ENCODE measurements at places on chromosomes 4 and X.

- DNase-seq, result no peak
Observed at GRCh38 chrX:140920416-140920815, 82.0 kb upstream of the SPANXB1 start.

DNA sequence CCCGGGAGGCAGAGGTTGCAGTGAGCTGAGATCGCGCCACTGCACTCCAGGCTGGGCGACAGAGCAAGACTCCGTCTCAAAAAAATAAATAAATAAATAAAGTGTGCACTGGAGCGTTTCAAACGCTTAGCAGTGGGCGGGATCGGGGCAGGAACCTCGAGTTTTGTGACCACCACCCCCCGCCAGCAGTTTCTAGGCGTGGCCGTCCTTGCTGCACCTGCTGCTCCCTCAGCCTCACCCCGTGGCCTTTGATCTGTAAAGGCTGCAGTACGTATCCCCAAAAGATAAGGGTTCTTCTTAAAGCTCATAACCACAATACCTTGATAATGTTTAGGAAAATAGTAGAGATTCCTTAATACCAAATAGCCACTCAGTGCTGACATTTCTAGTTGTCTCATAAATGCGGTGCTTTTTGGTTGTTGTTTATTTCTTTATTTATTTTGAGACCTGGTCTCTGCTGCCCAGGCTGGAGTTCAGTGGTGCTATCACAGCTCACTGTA is 33.2 kb downstream of the PCGF3 start:
- DNase-seq, result no peak

DNA sequence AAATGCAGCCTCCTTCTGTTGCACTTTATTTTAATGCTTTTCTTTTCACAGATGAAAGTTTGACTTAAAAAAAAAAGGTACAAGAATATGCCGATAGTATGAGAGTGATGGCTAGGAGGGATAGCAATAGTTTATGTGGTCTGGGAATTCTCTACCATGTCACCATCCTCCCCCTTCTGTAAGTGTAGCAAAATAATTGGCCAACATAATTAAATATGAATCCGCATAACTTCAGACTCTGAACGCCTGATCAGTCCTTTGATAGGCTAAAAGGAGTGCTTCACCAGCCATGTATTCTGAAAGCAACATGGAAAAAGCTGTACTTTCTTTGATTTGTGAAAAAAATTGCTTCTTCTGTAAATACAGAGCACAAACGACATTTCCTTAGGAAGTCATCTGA is 95.7 kb upstream of the TTC29 start:
- DNase-seq, result no peak

DNA sequence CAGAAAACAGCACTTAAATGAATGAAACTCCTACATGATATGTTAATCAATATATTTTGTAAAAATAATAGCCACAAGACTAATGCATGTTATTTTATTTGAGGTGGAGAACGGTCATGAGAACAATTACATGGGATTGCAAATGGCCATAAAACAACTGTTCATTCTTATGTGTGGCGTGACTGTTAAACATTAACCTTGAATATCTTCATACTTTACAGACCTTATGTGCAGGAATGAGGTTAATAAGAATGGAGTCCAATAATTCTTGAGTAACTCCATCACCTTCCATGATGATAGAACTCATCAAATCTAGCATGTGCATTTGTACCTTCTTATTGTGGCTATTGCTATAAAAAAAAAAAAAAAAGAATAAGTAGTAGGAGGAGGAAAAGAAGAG is 55.3 kb downstream of the PDS5A start:
- no peak for DNase-seq

DNA sequence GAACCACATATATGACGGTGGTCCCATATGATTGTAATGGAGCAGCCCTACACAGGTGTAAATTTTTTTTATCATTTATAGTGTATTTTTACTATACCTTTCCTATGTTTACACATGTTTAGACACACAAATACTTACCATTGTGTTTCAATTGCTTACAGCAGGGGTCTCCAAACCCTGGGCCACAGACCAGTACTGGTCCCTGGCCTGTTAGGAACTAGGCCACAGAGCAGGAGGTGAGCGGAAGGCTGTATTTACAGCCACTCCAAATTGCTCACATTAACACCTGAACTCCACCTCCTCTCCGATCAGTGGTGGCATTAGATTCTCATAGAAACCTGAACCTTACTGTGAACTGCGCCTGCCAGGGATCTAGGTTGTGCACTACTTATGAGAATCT is 201.8 kb upstream of the NDST4 start:
- no peak for DNase-seq

DNA sequence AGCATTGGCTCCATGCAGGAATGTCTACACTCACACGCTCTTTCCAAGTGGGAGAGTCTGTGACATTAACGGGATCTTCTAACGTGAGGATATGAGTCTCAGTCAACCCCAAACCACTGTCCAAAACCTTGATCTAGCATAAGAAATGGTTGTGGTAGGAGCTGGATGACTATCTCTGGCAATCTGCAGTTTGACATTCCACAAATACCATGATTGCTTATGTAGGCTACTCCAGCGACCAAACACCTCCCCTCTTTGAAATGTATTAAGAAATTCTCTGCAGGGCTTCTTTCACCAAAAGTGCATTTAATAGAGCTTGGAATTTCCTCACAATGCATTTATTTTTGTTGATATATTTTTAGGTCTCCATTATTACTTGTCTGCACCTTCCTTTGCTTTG is 14.1 kb upstream of the STX18 start:
- no peak for DNase-seq

GRCh38 chr4:140743194-140743931 is 12.8 kb downstream of the TBC1D9 start:
- no peak for DNase-seq

GRCh38 chrX:42241421-42241820 is 318.1 kb upstream of the CASK start:
- DNase-seq, result no peak

DNA sequence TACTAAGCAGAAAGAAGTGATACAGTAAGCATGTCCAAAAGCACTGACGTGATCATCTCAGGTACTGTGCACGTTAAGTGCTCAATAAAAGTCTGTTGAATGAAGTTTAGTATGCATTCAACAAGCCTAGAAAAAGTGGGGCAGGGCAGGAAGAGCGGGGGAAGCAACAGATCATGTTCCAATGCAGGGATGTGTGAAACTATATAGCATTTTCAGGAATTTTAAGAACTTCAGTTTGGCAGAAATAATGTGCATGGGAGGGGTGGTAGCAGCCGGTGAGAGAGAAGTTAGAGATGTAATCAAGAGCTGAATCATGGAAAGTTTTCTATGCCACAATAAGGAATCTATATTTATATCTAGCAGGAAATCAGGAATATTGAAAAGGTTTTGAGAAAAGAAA is 19.2 kb upstream of the CCNA2 start:
- DNase-seq, result no peak

DNA sequence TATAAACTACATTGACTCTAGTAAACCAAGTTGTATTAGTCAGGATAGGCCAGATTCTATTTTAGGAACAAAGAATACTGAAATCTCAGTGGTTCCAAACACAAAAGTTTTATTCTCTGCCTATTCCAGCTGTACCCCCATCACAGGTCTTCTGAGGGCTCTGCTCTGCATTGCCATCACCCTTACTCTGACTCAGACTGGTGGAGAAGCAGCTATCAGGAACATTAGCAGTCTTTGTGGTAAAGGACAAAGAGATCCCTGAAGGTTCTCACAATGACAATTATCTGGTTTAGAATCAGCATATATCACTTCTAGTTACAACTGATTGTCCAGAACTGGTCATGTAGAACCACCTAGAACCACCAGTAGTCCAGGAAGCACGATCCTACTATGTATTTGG is 251.1 kb downstream of the GLUD2 start:
- DNase-seq, result no peak

- DNase-seq, result no peak
Observed at GRCh38 chr4:71524756-71525155, 185.9 kb downstream of the SLC4A4 start.

- DNase-seq, result no peak
Observed at GRCh38 chrX:129823522-129823921, 20.2 kb downstream of the ZDHHC9 start.

DNA sequence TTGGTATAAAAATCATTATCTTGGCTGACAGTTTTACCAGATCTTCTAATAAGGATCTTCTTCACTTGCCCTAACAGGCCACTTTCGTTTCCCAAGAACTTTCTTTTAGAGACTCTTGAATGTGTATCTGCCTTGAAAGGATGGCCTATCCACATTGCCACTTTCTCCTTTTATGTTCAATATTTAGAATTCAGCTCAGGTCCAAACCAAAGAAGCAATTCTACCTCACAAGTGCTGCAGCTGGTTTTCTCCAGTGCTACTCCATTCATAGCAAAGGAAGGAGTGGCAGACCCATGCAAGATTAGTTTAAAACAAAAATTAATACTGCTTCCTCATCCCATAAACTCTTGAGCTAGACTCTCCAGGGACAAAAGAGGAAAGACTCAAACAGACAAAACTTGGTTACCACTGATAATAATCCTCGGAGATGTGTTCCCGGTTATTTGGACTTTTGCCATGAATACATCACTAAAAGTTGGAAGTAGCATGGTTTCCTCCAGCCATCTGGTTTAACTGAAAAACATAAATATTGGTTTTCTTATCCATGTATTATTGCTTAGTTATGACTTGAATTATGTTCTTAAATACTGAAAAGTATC is 401.8 kb downstream of the PABPC4L start:
- no peak for DNase-seq

- no peak for DNase-seq
Observed at GRCh38 chr4:125225806-125226205, 88.9 kb upstream of the FAT4 start.

GRCh38 chr4:172813359-172813923 is 355.2 kb upstream of the GALNT7 start:
- DNase-seq, result no peak

DNA sequence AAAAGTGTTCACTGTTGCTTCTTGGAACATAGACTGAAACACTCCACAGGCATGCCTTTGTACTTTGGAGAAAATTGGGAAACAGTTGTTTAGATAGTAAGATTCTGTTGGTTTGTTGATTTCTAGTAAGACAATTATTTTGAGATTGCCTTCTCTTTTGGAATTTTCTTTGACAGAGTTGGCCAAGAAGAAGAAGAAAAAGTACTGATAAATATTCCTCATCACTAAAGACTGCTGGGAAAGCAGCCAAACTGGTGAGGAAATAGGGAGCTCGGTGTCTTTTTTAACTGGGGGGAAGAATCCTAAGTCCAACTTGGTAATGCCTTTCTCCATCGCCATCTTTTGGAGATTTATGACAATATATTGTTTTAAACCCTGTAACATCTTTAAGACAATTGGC is 370.7 kb downstream of the GPAT3 start:
- DNase-seq, result no peak

DNA sequence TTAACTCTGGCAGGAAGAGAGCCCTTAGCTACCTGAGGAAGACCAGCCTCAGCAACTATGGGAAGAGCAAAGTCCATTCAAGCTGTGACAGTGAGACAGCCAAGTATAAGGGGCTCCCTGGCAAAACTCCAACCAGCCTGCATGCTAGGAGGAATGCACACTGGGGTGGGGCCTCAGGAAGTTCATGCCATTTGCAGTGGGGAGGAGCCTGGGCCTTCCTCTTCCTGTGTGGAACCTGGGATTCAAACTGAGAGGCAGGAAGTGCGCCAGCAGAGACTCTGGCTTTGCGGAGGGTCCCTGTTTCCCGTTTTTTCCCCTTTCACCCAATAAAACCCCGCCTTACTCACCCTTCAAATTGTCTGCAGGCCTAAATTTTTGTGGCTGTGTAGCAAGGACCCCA is 33.0 kb downstream of the TFDP3 start:
- DNase-seq, result no peak

- no peak for DNase-seq
Observed at GRCh38 chr4:2386717-2387116, 31.7 kb downstream of the ZFYVE28 start.

DNA sequence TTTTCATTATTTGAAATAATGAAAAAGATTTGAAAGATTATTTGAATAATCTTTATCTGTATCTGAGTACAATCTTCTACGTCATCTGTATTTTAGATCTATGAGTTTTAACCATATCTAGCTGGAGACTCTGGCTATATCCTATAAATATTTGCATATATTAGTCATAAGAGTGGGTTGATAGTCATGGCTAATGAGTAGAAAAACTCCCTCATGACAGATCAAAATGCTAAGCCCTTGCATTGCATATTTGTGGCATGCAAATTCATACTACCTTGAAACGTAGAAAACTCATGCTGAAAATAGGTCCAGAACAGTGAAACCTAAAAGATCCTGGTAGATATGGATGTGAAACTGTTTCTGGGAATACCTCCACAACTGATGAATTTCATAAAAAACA is 291.3 kb downstream of the GALNTL6 start:
- DNase-seq, result no peak

DNA sequence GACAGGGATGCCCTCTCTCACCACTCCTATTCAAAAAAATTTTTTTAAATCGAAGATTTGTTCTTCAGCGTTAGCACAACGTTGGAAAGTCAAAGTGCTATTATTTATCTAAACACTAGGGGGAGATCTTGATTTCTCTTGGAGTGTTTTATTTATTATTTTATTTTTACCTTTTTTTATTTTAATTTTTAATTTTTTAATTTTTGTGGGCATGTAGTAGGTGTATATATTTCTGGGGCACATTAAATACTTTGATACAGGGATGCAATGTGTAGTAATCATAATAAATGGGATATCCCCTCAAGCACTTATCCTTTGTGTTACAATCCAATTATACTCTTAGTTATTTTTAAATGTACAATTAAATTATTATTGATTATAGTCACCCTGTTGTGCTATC is 37.4 kb upstream of the SLC10A4 start:
- DNase-seq, result no peak

GRCh38 chr4:112118742-112119352 is 26.4 kb upstream of the FAM241A start:
- DNase-seq, result no peak

DNA sequence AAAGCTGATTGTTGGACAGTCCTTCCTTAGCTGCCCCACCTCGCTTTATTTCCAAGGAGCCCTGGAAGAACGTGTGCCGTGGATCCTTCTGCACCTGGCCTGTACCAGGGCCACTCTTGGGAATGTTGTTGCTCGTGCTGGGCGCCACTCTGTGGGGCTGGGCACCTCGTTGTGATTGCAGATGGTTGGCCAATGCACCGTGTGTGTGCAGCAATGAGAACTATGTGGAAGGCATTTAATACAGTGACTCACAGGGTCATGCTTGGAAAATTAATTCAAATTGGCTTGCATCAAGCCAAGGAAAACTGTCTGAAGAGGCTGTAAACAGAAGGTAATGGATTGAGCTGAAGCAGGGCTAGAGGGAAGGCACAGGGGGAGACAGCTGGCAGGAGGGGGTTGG is 37.0 kb upstream of the CD99L2 start:
- no peak for DNase-seq

DNA sequence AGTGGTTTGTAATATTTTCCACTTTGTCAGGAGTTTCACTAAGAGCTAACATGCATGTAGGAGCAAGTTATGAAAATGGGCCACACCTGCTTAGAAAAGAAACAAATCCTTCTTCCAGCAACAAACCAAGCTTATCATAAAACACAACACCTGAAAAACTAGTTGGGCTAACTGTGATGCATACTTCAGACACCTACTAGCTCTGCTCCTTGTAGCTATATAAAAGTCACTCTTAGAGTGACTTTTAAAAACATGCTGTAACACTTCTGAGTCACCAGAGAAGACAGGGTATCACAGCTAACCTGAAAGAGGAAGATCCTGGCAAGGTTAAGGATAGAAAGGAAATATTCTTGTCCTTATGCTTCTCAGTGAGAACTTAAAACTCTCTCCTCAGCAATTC is 3.6 kb upstream of the SLAIN2 start:
- DNase-seq, result no peak

GRCh38 chrX:77404419-77404818 is 42.8 kb upstream of the FGF16 start:
- no peak for DNase-seq

- no peak for DNase-seq
Observed at GRCh38 chr4:104901438-104901837, 245.2 kb upstream of the TET2 start.
